Suppressor macrophage (primary cell): ENCODE measurements at places on chromosomes 7 and 10.
A peak's percentile ranks its signal among the peaks of the same experiment; 100 is the strongest.

GRCh38 chr7:156673454-156673853, 32.9 kb downstream of the RNF32 start:
- DNase-seq: no peak

DNA sequence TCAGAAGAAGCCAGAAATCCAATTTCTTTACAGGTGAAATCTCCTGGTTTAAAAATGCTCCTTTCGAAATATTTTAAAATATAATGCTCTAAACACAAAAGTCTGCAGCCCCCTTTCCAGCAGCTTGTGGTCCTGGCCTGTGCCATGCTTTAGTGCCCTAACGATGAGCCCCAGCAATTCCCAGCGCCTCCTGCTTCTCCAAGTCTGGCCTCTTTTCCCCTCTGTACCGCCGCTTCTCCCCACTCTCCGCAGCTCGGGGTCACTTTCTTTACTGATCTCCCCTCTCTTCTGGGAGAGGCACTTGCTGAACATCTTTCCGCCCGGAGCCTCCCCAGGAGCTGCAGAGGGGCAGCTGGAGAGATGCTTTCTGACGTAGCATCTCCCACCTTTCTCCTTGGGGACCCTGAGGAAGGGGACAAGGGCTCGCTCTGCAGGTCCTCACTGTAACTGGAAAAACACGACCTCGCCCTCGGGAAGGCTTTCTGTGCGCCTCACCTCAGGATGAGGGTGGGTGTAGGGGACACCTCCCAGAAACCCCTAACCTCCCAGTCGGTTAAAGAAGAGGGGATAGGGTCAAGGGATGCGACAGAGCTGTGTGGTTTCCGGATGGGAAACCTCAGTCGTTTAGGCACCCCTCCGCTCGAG, 565 bp upstream of the INA start:
- DNase-seq: no peak

- no peak for DNase-seq
Measured at GRCh38 chr10:16787361-16787791, 29.8 kb downstream of the RSU1 start.

- DNase-seq: no peak
Measured at GRCh38 chr7:155699180-155699579, 54.7 kb downstream of the RBM33 start.

GRCh38 chr7:96973986-96974385, 31.4 kb upstream of the DLX6 start:
- DNase-seq: no peak

- DNase-seq: no peak
Measured at GRCh38 chr10:49365675-49366415, 30.0 kb downstream of the DRGX start.

GRCh38 chr7:1862560-1862959, 192.5 kb downstream of the ELFN1 start:
- DNase-seq: no peak

GRCh38 chr10:56662765-56663447, 301.8 kb upstream of the ZWINT start:
- no peak for DNase-seq

DNA sequence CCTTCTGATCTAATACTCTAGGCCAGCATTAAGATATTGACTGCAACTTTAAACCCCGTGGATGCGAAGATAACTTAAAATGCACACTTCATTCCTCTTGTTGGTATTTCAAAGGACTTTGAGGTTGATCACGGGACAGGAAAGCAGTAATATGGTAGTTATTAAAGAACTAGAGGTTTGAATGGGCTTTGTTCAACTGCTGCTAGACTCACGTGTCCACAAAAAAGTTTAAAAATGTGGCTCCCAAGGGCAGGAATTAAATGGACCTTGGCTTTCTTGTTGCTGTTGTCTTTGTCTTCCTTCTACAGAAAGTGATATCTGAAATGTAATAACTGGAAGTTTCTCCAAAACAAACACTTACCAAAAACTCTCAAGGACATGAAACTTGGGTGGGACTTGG, 186.3 kb downstream of the XPNPEP1 start:
- no peak for DNase-seq

DNA sequence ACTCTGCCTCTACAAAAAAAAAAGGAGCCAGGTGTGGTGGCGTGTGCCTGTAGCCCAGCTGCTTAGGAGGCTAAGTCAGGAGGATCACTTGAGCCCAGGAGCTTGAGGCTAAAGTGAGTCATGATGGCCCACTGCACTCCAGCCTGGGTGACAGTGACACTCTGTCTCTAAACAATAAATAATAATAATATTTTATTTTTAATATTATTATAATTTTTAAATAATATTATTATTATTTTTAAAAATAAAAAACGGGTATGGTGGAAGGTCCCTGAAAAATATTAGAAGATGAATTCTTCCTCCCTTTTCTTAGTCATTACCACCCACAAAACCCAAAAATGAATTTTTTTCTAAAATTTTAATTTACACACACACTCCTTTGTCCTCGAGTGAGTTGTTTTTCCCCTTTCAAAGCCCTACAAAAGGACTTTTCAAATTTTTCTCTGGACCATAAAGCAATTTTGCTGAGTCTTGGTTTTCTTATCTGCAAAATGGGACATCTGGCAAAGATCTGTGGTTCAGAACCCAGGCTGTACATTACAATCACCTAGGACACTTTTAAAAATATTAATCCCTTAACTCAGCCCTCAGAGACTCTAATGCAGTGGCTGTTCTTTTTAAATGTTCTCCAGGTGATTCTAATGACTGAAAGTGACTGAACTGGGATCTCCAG, 174.0 kb upstream of the NEBL start:
- no peak for DNase-seq

- no peak for DNase-seq
Measured at GRCh38 chr7:49812534-49812933, 39.1 kb downstream of the VWC2 start.

- peak; percentile 18 for DNase-seq
Measured at GRCh38 chr7:28433699-28434219, 21.4 kb downstream of the CREB5 start.

DNA sequence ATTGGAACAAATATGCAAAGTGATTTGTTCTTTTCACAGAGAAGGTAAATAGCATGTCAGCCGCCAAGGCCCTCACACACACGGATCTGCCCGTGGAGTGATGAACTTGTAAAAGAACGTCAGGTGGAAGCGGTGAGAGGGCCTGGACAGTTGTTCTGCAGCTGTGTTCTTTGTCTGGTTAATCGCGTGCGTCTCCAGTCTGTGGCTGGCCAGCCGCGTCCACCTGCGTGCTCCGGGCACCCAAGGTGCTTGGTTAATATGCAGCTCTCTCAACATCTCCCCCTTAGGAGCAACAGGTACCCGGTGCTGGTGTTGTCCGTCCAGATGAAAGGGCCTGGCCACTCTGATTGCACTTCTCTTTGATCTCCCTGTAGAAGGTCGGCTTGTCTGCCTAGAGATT, 162.9 kb downstream of the MGMT start:
- no peak for DNase-seq

DNA sequence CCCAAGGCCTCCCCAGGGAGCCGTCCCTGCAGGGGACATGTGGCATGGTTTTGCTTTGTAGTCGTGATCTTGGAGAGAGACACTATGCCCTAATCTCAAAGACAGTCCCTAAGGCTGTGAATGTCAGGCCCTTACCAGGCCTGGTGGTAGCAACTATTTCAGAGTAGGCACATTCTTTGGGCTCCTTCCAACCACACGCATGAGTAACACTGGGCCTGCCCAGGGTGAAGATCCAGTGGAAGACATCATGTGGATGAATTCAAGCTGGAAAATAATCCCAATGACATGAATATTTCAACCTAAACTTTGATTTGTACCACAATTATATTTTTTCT, 39.5 kb upstream of the INSIG1 start:
- DNase-seq: no peak

- no peak for DNase-seq
Measured at GRCh38 chr7:31311552-31311951, 29.0 kb downstream of the NEUROD6 start.

DNA sequence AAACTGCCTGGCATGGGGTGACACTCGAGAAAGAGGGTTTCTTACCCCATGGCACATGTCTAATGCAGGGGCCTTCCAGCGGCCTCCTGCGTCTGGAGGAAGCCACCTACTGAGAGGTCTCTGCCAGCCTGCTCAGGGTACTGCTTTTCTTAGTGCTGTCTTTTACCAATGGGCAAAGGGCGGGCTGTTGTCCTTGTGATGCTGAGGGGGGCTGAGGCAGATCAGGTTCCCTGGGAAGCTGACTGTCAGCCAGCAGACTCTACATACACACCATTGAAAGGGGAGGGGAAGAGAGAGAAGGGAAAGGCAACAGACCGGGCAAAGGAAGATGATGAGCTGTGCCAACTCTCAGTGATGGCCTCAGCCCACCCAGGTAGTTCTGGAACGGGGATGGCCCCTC, 48.7 kb downstream of the COL13A1 start:
- no peak for DNase-seq

DNA sequence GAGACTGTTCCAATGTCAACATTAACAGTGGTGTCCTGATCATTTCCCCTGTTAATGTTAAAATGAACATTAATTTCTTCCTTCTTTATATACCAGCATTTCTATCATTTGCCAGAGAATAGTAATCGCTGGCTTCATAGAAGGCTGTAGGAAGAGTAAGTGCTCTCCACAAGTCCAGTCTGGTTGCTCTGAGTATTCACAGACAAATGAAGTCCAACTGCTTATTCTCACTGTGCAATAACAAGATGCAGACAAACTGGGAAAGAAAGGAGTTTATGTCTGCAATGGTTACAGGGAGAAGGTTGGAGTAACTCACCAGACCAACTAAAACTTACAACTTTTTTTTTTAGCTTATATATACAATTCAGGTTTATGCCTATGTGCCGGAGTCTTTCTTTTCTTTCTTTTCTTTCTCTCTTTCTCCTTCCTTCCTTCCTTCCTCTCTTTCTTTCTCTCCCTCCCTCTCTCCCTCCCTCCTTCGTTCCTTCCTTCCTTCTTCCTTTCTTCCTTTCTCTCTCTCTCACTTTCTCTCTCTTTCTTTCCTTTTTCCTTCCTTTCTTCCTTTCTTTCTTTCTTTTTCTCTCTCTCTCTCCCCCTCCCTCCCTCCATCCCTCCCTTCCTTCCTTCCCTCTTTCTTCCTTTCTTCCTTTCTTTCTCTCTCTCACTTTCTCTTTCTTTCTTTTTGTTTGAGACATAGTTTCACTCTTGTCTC, 19.1 kb downstream of the CDC14C start:
- DNase-seq: no peak

GRCh38 chr10:31426401-31426800, 107.4 kb downstream of the ZEB1 start:
- no peak for DNase-seq

DNA sequence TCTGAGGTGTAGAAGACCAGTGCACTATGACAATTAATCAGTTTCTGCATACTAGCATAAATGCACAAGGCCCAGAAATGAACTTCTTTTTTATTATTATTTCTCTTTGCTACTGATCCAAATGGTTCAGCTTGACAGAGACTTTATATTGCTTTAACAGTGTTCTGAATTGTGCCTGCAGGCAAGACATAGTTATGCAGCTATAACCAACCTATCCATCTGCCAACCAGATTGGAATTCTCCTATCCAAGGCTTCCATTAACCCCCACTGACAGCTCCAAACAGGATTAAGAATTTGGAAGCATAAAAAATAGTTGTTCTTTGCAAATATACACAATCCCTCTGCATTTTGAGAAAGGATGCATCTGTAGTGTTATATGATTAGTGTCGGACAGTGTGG, 98.2 kb downstream of the BTRC start:
- no peak for DNase-seq

DNA sequence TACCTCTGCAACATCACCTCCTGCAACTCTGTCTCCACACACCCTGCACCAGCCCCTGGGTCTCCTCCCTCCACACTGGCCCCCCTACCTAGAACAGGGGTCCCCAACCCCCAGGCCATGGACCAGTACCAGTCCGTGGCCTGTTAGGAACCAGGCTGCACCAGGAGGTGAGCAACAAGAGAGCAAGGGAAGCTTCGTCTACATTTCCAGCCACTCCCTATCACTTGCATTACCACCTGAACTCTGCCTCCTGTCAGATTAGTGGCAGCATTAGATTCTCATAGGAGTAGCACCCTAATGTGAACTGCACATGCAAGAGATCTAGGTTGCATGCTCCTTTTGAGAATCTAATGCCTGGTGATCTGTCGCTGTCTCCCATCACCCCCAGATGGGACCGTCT, 108.8 kb upstream of the WDR11 start:
- no peak for DNase-seq

- no peak for DNase-seq
Measured at GRCh38 chr10:67119651-67120050, 193.8 kb downstream of the LRRTM3 start.

DNA sequence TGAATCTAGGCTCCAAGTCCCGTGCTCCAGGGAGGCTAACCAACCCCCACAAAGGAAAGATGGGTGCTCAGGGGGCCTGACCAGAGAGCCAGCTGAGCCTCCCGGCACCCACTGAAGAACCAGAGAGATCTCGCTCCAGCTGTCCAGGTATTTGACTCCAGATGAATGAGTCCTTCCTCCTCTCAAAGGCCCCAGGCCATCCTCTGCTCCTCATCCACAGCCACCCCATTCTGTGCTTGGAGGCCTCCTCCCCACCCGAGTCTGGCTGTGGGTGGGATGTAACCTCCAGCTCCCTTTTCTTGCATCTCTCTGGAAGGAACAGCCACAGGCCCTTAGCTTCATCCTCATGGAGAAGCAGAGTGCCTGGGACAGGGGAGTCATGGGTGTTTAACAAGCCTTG, 44.6 kb downstream of the VSTM4 start:
- no peak for DNase-seq

GRCh38 chr7:28123752-28124151, 56.8 kb downstream of the JAZF1 start:
- no peak for DNase-seq

- no peak for DNase-seq
Measured at GRCh38 chr7:25664593-25664992, 436.3 kb upstream of the NPVF start.

DNA sequence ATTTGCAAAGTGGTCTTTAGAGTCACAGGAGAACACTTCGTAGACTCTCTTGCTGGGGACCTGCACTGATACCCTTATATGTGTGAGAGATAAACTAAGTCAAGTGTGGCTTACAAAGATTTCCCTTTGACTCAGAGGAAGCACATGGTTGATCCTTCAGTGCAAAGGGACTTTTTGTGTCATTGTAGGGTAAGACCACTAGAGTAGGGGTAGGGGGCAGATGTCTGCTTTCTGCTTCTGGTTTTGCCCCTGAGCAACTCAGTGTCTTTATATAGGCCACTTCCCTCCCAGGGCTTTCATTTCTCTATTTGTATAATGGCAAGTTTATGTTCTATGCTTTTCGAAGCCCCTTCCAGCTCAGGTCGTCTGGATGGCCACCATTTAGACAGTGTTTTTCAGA, 281.7 kb downstream of the SORCS3 start:
- no peak for DNase-seq
